Stimulated activated CD4-positive, alpha-beta T cell treated with anti-CD3 and anti-CD28 coated beads, TNF-alpha, amount 100 ng/mL, for 4 hours (primary cell): ENCODE measurements at places on chromosomes 16 and 17.

GRCh38 chr16:72829846-72830775 is 217.8 kb downstream of the ZFHX3 start:
- DNase-seq: no peak

DNA sequence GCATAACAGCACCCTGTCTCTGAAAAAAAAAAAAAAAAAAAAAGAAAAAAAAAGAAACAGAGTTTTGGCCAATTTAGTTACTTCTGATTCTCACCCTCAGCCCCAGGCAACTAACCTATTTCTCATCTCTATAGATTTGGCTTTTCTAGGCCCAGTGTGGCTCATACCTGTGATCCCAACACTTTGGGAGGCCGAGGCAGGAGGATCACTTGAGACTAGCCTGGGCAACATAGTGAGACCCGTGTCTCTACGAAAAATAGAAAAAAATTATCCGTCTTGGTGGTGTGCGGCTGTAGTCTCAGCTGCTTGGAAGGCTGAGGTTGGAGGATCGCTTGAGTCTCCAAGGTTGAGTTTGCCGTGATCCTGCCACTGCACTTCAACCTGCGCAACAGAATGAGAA is 8.7 kb downstream of the RPS6KB1 start:
- DNase-seq: no peak

- no peak for DNase-seq
Measured at GRCh38 chr17:19268611-19269010, 31.4 kb downstream of the EPN2 start.

DNA sequence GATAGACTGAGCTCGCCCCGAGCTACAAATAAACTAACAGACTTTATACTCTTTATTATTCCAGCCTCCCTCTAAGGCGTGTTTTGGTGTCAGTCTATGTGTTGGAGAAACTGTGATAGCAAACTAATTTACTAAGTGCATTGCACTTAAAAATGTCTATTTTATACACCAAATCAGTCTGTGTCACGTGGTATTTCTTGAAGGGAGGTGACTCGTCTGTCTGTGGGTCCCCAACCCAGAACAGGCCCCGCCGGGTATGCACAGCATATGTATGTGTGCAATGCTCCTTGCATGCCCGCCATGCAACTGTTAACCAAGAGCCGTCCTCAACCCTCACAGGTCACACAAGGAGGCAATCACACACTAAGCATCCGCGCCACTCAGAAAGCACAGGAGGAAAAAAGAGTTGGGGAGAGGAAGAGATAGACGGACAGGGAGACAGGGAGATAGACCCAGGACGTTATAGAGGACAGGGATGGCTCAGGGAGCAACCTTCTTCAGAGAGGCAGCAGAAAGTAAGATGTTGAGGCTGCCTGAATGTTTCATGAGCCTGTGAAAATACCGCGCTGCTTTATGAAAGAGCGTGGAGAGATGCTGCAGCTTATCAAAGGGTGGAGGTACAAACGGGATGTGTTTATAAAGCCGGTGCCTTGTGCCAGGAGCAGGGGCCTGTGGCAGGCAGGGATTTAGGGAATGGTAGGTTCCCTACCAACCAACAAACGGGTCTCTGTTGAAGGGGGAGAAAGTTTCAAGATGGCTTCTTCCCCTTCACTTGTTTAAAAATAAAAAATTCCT is 4.2 kb downstream of the RBFOX3 start:
- DNase-seq: no peak

DNA sequence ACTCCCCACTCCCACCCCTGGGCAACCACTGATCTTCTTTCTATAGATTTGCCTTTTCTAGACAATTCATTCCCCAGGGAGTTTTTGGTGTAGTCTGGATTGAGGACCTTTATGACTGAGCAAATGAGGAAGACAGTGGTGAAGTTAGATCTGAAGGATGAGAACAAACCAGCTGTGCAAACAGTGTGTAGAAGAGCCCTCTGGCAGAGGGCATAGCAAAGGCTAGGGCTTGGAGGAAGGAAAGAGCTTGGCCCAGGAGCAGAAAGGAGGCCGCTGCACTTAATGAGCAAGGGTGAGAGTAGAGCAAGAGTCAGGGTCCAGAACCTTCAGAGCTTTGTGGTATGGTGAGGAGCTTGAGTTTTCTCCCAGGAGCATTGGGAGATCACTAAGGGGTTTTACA is 352.7 kb downstream of the CA10 start:
- DNase-seq: no peak

GRCh38 chr16:86909359-86910160 is 331.2 kb downstream of the FOXL1 start:
- no peak for DNase-seq

GRCh38 chr17:8016632-8017424 is 14.4 kb downstream of the GUCY2D start:
- DNase-seq: no peak

DNA sequence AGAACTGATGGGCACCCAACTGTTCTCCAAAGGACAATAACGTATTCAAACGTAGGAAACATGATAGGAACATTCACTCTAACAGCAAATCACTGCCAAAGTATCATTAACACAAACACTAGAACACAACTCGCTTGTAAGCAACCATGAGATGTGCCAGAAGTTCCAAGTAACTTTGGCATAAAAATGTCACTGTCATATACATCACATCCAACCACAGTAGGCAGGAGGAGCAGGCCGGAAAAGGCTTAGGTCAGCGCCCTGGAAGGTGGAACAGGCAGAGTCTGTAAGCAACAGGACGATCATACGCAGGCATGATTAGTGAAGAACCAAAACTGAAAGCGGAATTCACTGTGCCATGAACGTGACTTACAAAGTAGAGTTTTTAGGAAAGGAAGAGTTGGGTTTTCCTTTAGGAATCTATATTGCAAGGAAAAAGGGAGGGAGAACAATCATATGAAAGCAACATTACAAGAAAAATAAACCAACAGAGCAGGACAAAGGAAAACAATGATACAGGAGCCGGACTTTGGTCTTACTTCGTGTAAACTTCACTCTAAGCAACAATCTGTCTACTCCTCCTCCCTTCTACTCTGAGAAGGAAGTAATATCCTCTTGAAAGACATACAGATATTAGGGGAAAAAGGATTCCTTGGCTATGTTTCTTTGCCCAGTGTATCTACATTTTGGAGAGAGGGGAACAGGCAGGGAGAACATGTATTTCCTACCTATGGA is 52.3 kb downstream of the YWHAE start:
- DNase-seq: no peak

DNA sequence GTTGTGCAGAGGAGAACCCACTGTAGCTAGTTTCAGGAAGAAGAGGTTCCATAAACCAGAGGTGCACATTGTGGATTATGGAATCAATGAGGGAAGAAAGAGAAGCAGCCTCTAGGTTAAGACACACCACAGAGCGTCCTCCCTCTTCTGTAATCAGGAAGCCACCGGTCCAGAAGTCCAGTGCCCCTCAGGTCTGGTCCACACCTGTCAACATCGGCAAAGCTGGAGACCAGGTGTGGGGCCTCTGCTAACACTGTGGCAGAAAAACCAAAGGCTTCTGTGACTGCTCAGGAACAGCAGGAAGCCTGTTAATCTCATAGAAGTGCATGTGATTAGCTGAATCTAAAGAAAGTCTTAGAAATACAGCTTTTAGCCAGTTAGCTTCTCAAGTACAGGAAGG is 23.3 kb downstream of the LIMD2 start:
- DNase-seq: no peak

DNA sequence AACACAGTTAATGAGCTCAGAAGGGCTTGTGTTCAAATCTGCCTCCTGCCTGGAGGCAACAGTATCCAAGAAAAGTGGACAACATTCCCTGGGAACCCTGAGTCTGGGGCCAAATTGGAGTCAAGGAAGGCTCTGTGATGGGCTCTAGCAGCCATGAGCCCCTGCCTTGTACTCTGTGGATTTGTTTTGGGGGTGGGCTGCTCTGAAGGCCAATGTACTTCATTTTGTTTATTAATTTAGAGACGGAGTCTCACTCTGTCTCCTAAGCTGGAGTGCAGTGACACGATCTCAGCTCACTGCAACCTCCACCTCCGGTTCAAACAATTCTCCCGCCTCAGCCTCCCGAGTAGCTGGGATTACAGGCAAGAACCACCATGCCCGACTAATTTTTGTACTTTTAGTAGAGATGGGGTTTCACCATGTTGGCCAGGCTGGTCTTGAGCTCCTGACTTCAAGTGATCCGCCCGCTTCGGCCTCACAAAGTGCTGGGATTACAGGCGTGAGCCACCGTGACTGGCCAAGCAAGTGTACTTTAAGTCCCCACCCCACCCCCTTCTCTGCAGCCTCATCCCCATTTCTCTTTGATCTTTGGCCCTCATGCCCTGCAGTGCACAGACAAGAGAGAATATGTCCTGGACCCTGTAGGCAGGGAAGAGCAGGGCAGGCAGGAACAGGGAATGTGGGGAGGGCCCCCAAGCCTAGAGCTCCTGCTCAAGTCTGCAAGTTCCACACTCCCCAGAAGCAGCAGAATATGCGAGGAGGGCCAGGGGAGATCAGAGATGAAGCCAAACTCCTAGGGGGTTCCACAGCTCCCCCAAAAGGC is 2.7 kb upstream of the GIP start:
- no peak for DNase-seq

DNA sequence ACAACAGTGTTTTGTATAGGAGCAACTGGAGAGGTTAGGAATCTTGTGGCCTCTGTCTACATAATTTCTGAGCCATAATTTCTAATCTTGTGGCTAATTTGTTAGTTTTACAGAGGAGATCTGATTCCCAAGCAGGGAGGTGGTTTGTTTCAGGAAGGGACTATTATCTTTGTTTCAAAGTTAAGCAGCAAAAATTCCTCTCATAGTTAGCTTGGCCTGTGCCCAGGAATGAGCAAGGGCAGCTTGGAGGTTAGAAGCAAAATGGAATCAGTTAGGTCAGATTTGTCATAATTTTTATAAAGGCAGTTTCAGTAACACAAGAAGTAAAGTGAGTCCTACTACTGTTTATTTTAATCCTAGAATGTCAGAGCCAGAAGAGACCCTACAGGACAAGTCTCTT is 2.0 kb upstream of the RDM1 start:
- no peak for DNase-seq

GRCh38 chr16:52584354-52585320 is 37.7 kb upstream of the TOX3 start:
- no peak for DNase-seq

DNA sequence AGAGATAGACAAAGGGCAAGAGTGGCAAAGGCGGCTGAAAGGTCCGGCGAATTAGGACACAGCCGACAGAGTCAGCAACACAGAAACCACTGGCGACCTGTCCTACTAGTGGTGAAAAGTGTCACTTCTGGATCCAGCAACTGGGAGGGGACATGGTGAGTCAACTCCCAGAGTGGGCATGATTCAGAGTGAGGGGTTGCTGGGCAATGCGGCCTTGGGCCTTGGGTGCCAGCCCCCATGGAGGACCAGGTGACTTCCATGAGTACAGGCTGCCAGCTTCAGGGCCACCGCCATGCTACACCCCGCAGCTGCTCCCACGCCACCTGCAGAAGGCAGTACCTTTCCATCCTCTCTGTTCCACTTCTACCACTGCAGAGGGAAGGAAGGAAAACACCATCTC is 110.6 kb downstream of the ZFHX3 start:
- DNase-seq: no peak

GRCh38 chr16:11601425-11601824 is 14.7 kb upstream of the LITAF start:
- DNase-seq: no peak

- DNase-seq: no peak
Measured at GRCh38 chr17:42428141-42428944, 5.3 kb upstream of the CAVIN1 start.

DNA sequence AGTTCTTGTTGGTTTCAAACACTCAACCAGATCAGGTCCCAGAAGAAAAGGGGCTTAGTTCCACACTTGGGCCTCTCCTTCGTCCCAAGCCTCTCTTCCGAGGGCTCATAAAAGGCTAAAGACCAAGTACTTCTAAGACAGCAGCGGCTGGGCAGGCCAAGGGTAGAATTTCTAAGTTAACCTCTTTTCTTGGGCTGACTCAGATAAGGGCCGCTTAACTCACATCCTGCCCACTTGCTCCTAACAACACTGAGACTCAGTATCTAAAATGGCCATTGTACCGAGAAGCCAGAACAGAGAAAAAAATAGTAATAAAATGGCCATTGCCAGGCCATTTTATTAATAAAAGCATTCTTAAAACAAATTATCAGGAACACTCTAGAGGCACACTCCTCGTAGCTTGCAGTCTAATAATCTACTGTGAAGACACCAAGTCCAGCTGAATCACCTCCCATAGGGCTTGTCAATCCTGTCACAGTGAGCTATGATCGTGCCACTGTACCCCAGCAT is 42.1 kb downstream of the RANBP10 start:
- DNase-seq: no peak

GRCh38 chr17:50265212-50265611 is 9.1 kb upstream of the TMEM92 start:
- no peak for DNase-seq

- DNase-seq: no peak
Measured at GRCh38 chr17:79007504-79008381, 1.8 kb downstream of the CANT1 start.

DNA sequence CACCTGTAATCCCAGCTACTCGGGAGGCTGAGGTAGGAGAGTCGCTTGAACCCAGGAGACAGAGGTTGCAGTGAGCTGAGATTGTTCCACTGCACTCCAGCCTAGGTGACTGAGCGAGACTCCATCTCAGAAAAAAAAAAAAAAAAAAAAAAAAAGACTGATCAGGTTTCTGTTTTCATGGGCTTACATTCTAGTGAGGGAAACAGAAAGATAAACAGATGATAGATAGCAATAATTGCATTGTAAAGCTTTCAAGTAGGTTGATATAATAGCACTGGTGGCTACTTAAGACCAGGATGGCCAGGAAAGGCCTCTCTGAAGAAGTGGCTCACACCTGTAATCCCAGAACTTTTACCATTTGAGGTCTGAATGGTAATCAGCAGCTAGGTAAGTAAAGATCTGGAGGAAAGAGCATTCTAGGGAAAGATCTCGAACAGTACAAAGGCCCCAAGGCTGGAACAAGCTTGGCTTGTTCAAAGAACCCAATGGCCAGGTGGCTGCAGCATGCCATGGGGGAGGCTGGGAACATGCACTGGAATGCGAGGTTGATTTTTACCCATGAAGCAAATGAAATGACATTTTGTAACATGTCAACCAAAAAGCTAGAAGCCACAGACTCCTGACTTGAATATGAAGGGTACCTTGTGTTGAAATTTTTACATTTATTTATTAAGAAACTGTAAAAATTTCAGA is 108.3 kb upstream of the DHX40 start:
- no peak for DNase-seq

- no peak for DNase-seq
Measured at GRCh38 chr16:26413780-26414179, 652.9 kb upstream of the C16orf82 start.

GRCh38 chr17:80886641-80887573 is 104.7 kb upstream of the CHMP6 start:
- no peak for DNase-seq
